ENCODE measurements at places on chromosomes 7 and 10.

- DNase-seq = no peak
Measured at GRCh38 chr7:128152721-128153120, 88.4 kb upstream of the LEP start.

DNA sequence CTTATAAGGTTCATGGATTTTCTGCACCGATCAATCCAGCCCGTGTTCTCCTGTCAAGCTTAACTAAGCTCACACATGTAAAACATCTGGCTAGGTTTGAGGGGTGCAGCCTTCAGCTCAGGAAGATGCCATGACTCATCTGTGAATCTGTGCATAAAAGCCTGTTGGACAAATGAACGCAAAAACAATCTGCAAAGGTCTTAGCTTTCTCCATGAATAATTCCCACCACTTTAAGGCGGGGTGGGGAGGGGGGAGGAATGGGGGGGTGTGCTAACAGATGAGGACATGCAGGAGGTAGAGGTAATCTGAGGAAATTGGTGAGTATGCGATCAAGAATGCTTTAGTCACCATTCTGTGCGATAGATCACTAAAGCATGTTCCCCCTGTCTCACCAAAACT lies 4.8 kb downstream of the DOCK4 start:
- no peak for DNase-seq

- no peak for DNase-seq
Measured at GRCh38 chr10:21496343-21497176, 28.9 kb downstream of the SKIDA1 start.

- no peak for DNase-seq
Measured at GRCh38 chr7:50262446-50262845, 42.1 kb upstream of the IKZF1 start.

GRCh38 chr7:5633161-5634106 lies 148.0 kb downstream of the RNF216 start:
- DNase-seq = no peak

DNA sequence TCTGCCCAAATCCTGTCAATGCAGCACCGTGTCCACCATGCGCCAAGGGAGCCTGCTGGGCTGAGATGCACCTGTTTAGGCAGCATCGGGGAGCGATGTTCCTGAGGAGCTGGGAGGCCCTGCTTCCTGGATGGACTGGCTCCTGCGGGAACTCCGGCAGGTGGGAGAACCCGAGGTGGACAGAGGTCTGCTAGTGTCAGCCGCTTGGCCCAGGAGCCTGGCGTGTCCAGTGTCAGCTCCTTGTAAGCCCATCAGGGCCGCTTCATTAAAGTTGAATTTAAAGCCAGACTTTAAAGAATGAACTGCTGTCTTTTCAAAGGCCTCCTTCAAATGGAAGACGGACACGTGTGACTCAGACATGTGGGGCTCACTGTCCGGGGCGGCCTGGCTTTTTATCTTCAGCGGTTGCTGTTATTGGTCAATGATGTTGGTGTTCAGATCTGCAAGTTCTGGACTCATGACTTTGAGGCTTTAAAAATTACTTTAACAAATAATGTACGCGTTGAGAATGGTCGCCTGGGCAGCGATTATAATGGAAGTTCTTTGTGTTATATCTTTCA lies 422.5 kb downstream of the DNAJB6 start:
- DNase-seq = no peak

DNA sequence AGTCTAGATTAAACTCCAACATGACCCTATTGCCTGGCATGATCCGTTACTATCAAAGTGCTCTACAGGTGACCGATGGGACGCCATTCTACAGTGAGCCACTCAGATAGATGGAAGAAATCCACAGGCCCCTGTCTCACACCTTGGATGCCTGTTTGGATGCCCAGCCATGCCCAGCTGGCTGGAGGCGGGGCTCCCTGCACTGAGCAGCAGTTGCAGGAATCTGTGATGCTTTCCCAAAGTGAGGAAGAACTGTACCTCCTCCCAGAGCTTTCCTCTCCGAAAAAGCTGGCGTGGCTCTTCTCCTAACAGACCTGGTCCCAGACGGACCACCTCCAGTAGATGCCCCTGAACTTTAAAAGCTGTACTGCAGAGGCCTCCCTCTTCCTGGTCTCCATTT lies 253.3 kb downstream of the ELMO1 start:
- no peak for DNase-seq

DNA sequence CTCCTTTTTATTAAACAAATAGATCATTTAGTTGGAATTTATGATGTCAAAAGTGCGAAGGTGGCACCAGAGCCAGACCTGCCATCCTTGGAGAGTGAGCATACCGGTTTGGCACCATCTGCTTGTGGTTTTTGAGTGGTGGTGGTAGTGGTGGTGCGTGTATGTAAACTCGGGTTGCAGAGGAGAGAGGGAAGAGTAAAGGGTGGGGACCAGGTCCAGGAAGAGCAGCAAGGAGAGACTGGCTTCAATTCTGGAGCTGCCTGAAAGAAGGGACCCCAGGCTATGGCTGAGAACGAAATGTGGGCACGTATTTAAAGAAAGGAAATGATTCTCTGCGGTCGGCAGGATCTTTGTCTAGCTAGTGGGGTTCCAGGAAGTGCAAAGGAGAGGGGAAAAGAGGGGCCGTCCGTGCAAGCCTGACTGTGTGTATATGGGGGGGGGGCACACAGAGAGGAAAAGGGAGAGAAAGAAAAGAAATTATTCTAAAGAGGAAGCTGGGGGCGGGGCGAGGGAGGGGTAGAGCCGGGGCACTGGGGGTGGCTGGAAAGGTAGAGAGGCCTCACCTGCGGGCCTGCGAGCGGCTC lies 448 bp upstream of the GOLGA7B start:
- no peak for DNase-seq

DNA sequence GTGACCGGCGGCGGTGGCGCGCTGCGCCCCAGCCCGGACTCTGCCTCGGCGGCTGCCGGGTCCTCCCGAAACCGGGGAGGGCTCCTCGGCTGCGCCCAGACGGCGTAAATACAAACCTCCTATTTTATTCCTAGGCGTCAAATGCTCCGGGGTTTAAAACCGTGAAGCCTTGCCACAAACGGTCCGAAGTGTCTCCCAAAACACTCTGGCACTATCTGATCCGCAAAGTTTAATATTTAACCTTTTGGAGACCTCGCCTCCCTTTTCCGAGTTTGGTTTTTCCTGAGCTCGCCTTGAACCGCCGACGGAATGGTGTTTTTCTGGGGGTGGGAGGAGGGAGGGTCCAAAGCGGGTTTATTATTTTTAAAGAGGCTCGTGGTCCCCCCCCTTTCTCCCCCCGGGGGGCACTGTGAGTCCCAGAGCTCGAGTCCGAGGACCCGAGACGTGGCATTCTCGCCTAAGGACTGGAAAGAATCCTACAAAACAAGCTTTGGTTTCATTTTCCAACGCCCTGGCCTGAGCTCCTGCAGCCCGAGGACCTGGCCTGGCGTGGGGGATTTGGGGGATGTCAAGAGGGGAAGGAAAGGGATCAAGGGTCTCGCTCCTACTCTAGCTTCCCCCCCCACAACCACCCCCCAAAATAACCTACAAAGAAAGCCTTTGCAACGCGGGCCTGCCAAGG lies 1.8 kb downstream of the TNRC18 start:
- no peak for DNase-seq

- no peak for DNase-seq
Measured at GRCh38 chr7:38105874-38106483, 72.1 kb upstream of the STARD3NL start.

GRCh38 chr10:48929413-48929990 lies 10.1 kb downstream of the LRRC18 start:
- DNase-seq = no peak

GRCh38 chr10:91711885-91712680 lies 79.2 kb upstream of the PPP1R3C start:
- no peak for DNase-seq

DNA sequence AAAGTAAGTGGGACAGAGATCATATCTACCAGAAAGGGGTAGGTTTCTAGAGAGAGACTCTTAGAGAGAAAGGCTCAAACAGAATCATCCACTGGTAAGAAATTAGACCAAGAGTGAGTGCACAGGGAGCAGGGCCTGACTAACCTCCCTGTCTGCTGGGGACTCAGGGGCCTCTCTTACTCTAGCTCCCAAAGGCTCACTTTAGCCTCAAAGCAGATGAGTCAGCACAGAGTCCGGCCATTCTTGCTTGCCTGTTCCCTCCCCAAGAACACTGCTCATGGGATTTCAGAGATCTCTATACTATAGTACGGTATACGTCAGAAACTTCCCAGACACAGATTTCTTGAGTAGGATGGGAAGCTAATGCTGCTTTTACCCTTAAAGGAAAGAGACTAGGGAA lies 32.7 kb downstream of the RBM28 start:
- DNase-seq = no peak

GRCh38 chr10:80855348-80855971 lies 317.8 kb downstream of the SH2D4B start:
- no peak for DNase-seq

- no peak for DNase-seq
Measured at GRCh38 chr10:122176232-122177213, 94.6 kb upstream of the BTBD16 start.

- DNase-seq = no peak
Measured at GRCh38 chr10:114645706-114646105, 12.4 kb downstream of the ABLIM1 start.

GRCh38 chr10:110361800-110362456 lies 57.2 kb upstream of the SMNDC1 start:
- no peak for DNase-seq

DNA sequence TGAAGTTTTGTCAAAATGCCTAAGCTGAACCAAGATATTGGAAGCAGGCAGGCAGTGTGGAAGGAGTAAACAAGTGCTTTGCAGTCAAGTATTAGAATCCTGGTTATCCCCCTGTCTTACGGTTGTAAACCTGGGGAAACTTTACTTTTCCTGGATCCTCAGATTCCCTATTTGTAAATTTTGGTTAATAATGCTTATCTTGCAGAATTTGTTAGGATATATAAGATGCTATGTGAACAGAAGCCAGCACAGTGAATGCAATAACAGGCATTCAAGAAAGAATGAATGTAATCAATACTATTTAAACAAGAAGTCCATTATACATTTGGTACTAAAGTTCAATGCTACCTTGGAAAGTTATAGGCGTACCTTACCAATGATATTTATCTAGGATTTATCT lies 91.8 kb upstream of the STK17A start:
- no peak for DNase-seq

DNA sequence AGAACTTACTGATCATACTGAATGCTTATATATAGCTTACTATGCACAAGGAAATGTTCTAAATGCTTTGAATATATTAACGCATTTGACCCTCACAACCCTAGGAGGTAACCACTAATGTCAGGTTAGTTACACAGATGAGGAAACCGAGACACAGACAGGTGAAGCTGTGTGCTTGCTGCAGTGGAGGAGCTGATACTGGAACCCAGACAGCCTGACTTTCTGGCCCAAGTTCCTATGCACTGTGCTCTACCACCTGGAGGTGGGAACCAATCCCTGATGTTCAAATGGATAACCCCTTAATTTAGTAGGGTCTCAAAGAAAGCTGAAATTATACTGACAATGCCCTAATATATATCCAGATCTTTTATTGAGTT lies 119.6 kb downstream of the SORBS1 start:
- no peak for DNase-seq
